ENCODE measurements at places on chromosomes 1 and 21. TPM values are rescaled to one million over a fixed set of nuclear protein-coding genes. Genes with fewer than 3 reads are reported as not detected.

C4BPB gene
- 0.63 TPM for total RNA-seq

OR2T8 gene
- 0.55 TPM for total RNA-seq

SLC5A9 gene
- 1.4 TPM for total RNA-seq

SPOCD1 gene
- 36.0 TPM for total RNA-seq

DDAH1 gene
- 54.3 TPM for total RNA-seq

TAS1R1 gene
- 5.6 TPM for total RNA-seq

GJA5 gene
- total RNA-seq: 1.2 TPM

DISP3 gene
- total RNA-seq: 6.8 TPM

UMODL1 gene
- total RNA-seq: 7.8 TPM

ASTN1 gene
- 2.1 TPM for total RNA-seq

SLC27A3 gene
- 54.9 TPM for total RNA-seq

DNA sequence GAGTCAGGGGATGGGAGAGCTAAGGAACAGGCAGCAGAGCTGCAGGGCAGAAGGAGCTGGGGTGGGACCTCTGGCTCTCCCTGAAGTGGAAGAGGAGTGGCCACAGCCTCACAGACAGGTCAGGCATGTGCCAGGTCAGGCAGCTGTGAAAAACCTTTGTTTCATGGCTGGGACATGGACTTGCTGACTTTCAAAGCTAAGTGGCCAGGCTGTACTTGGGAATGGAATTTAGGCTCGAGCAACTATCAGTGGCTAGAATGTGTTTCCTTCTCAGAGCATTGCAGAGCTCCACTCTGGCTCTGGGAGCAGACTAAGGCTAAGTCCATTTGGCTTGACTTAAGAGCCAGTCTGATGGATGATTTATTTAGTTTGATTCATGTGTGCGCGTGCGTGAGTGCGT is 385.1 kb downstream of the LMX1A start:
- H3K4me1 ChIP-seq: no peaks in the 10 kb centered on the region
- no peaks in the 10 kb centered on the region for H3K27me3 ChIP-seq
- H3K4me3 ChIP-seq: no peak overlapping the region
- no peaks in the 10 kb centered on the region for H3K36me3 ChIP-seq
- H3K27ac ChIP-seq: no peak overlapping the region
- no peak for DNase-seq

DNA sequence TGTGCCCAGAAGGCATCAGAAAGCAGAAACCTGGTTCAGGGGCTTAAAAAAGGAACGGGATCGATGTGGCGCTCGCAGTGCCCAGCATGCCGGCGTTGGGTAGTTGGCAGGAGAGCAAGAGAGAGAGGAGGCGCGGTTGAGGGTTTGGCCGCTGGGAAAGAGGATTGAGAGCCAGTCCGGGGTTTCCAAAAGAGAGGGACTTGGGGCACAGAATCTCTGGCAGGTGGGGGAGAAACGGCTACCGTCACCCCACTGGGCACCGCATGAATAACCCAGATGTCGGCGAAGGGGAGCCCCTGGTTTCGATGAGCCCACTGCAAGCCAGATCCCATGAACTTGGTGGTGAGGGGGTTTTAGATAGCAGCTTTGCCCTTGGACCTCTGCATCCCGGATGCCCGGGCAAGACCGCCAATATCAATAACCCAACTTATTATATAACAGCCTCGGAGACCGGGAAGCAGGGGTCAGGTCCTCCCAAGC is 60.4 kb upstream of the ACOT11 start:
- peak; percentile 47 for DNase-seq
- H3K27me3 ChIP-seq: no peaks in the 10 kb centered on the region

GRCh38 chr1:39701049-39701439 is 9.8 kb upstream of the HPCAL4 start:
- H3K27ac ChIP-seq: peak overlapping the region; percentile 67
- no peaks in the 10 kb centered on the region for H3K27me3 ChIP-seq
- peak; percentile 92 for DNase-seq
- no peaks in the 10 kb centered on the region for H3K36me3 ChIP-seq
- H3K4me3 ChIP-seq: no peak overlapping the region
- peaks cover 15% of the 10 kb centered on the region for H3K4me1 ChIP-seq

GRCh38 chr1:51920130-51920529 is 41.6 kb upstream of the NRDC start:
- no peak overlapping the region for H3K4me3 ChIP-seq
- no peaks in the 10 kb centered on the region for H3K4me1 ChIP-seq
- no peak for DNase-seq
- no peaks in the 10 kb centered on the region for H3K27me3 ChIP-seq
- H3K36me3 ChIP-seq: no peaks in the 10 kb centered on the region

- H3K27ac ChIP-seq: peak overlapping the region; percentile 98
- peaks cover 34% of the 10 kb centered on the region for H3K4me1 ChIP-seq
- no peaks in the 10 kb centered on the region for H3K36me3 ChIP-seq
- H3K4me3 ChIP-seq: peak overlapping the region; percentile 82
- DNase-seq: peak; percentile 72
- no peaks in the 10 kb centered on the region for H3K27me3 ChIP-seq
These were observed 430 bp downstream of the RBM15 start for GRCh38 chr1:110339407-110340206.

GRCh38 chr1:245590726-245591125 is 435.9 kb downstream of the KIF26B start:
- no peak overlapping the region for H3K4me3 ChIP-seq
- DNase-seq: no peak
- no peaks in the 10 kb centered on the region for H3K36me3 ChIP-seq
- H3K27me3 ChIP-seq: no peaks in the 10 kb centered on the region
- H3K4me1 ChIP-seq: no peaks in the 10 kb centered on the region

DNA sequence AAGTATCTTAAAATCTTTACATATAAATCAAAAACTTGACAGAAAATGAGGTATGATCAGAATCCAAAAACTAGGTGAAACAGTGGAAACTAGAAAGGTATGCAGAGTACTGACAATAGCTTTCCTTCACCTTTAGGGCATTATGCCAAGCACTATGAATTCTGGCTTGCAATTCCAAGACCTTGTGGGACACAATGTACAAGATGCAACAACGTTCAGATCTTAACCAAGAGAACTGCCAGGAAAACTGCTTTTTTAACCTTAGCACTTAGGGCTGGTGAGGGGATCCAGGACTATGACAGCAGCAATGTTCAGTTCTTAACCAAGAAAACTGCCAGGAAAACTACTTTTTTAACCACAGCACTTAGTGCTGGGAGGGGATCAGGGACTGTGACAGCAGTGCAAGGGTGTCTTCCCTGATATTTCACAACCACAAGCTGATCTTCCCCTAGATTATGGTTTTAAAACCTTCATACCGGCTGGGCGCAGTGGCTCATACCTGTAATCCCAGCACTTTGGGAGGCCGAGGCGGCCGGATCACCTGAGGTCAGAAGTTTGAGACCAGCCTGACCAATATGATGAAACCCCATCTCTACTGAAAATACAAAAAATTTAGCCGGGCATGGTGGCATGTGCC is 22.3 kb downstream of the FOXJ3 start:
- H3K36me3 ChIP-seq: no peaks in the 10 kb centered on the region
- no peaks in the 10 kb centered on the region for H3K27me3 ChIP-seq
- DNase-seq: no peak
- no peak overlapping the region for H3K4me3 ChIP-seq
- H3K4me1 ChIP-seq: peaks cover 11% of the 10 kb centered on the region
- H3K27ac ChIP-seq: no peak overlapping the region

- no peak overlapping the region for H3K4me3 ChIP-seq
- no peaks in the 10 kb centered on the region for H3K27me3 ChIP-seq
- H3K4me1 ChIP-seq: peaks cover 37% of the 10 kb centered on the region
- no peak overlapping the region for H3K27ac ChIP-seq
These were observed 5.9 kb upstream of the ATP1A2 start for GRCh38 chr1:160109686-160110085.

DNA sequence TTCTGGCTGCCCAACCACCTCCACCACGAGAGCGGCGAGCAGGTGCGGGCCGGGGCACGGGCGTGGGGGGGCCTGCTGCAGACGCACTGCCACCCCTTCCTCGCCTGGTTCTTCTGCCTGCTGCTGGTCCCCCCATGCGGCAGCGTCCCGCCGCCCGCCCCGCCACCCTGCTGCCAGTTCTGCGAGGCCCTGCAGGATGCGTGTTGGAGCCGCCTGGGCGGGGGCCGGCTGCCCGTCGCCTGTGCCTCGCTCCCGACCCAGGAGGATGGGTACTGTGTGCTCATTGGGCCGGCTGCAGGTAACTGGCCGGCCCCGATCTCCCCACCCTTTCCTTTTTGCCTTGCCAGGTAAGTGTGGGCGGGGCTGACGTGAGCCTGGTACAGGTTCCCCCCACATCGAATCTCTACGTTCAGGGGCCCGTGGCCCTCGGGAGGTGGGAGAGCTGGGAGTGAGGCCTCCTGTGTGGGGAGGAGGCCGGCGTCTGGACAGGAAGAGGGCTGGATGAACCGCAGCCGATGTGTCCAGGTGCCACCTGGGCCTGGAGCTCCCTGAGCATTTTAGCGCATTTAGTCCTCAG is 51.7 kb downstream of the COL18A1 start:
- peaks cover 2% of the 10 kb centered on the region for H3K4me1 ChIP-seq
- no peak overlapping the region for H3K4me3 ChIP-seq
- no peak for DNase-seq

DNA sequence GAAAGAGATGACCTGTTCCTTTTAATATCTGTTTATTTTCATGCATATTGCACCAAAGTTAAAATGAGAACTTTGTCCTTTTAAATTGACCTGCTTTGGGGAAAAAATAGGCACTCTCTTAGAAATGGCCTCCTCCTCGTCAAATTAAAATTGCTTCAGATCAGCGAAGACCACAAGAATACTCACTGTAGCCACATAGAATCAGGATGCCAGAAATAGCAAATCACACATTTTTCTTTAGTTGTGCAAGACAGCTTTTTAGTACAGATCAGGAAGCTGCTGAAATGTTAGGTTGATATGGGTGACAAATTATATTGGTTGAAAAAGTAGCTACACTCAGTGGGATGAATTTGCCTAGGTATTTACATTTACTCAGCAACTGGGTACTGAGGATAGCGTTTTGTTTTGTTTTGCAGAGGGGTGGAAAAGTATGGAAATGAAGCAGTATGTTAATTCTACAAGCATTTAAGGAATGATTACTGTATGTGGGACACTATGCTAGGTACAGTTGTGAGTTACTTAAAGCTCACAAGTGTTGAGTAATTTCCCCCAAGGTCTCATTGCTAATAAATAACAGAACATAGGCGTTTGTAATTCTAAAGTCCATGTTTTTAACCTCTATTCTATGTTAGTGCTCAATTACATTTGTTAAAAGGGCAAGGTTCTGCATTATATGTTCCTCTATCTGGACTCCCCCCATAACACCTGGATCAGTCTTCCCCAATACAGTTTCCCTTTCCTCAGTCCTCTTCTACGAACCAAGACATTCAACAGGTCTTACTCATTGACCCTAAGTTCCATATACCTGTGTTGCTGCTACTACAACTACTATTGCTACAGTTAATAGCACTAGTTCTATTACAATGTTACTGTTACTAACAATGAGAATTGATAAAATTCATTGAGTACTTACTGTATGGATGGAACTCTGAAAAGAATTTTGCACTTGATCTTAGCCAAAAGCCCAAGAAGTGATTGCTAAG is 99.4 kb upstream of the S1PR1 start:
- H3K4me1 ChIP-seq: peaks cover 4% of the 10 kb centered on the region
- H3K4me3 ChIP-seq: no peak overlapping the region
- DNase-seq: no peak
- no peaks in the 10 kb centered on the region for H3K36me3 ChIP-seq
- no peaks in the 10 kb centered on the region for H3K27me3 ChIP-seq

GRCh38 chr1:54453509-54453908 is 47.3 kb upstream of the SSBP3 start:
- H3K4me1 ChIP-seq: no peaks in the 10 kb centered on the region
- H3K4me3 ChIP-seq: no peak overlapping the region
- no peaks in the 10 kb centered on the region for H3K36me3 ChIP-seq
- no peaks in the 10 kb centered on the region for H3K27me3 ChIP-seq
- no peak for DNase-seq

DNA sequence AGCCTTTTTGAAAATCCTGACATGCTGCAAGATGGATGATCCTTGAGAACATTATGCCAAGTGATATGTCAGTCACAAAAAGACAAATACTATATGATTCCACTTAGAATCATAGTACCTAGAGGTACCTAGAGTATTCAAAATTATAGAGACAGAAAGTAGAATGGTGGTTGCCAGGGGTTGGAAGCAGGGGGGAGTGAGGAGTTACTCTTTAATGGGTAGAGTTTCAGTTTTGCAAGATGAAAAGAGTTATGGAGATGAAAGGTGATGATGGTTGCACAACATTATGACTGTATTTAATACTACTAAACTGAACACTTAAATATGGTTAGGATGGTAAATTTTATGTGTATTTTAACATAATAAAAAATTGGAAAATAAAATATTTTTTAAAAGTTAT is 37.9 kb upstream of the PODN start:
- no peaks in the 10 kb centered on the region for H3K36me3 ChIP-seq
- DNase-seq: no peak
- peak overlapping the region; percentile 74 for H3K27ac ChIP-seq
- peaks cover 10% of the 10 kb centered on the region for H3K4me1 ChIP-seq

DNA sequence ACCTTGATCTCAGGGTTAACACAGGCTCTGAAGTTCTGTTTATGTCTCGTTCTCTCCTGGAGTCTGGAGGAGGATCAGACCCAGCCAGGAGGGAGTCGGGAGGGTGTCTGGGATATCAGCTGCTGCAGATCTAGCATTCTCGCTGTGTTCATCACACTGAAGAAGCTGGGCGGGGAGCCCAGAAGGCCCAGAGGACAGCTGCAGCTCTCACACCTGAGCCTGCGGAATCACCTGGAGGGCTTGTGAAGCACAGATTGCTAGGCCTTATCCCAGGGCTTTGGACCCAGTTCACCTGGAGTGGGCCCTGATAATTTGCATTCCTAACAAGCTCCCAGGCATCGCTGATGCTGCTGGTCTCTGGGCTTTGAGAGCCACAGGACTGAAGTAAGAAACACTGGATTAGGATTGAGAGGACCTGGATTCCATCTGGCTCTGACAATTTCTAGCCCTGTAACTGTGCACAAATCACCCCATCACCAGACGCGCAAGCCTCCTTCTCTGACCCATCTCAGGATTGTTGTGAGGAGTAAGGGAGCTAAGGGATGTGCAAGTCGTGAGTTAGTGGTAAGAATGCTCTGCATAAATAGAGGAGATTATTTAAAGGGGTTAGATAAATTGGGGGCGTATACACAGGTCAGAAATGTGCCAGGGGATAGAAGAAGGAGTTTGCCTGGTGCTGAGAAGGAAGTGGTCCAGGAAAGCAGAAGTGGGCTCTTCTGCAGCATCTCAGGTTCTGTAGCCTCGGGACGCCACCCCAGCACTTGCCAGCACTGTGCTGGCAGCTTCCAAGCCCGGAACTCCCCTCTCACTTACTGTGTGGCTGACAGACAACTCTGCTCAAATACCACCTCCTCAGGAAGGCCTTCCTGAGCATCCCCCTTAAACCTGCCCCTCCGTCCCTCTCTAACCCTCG is 19.1 kb downstream of the ABCA4 start:
- H3K27ac ChIP-seq: no peak overlapping the region
- H3K36me3 ChIP-seq: no peaks in the 10 kb centered on the region
- peaks cover 13% of the 10 kb centered on the region for H3K4me1 ChIP-seq

GRCh38 chr1:192158181-192158580 is at the start of gene RGS18:
Gene RGS18 (plus strand): TSS chr1:192158462. CDS start chr1:192158638, 176 bp downstream.
- no peaks in the 10 kb centered on the region for H3K27me3 ChIP-seq
- DNase-seq: no peak
- no peaks in the 10 kb centered on the region for H3K4me1 ChIP-seq

- H3K4me3 ChIP-seq: no peak overlapping the region
- DNase-seq: no peak
- H3K27ac ChIP-seq: no peak overlapping the region
- H3K36me3 ChIP-seq: no peaks in the 10 kb centered on the region
- peaks cover 10% of the 10 kb centered on the region for H3K4me1 ChIP-seq
These were observed 16.2 kb upstream of the SLC6A17 start for GRCh38 chr1:110134050-110134595.
